ENCODE measurements at places on chromosomes 4 and X.

- no peak for DNase-seq
These were observed 35.9 kb downstream of the FAM13A start for GRCh38 chr4:89021062-89021461.

DNA sequence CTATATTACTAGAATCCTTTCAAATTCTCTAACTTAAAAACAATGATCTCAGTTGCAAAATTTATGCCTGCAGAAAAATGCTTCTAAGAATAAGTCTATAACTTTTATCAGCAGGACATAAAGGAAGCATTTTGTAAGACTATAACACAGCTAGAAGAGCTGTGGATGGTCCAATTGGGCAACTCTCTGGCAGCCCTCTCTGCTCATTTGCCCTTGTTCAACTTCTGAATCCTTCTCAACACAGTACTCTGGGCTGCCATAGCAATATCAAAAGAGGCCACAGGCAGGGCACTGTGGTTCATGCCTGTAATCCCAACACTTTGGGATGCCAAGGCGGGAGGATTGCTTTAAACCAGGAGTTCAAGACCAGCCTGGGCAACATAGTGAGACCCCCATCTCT, 88.5 kb downstream of the MID1 start:
- no peak for DNase-seq

DNA sequence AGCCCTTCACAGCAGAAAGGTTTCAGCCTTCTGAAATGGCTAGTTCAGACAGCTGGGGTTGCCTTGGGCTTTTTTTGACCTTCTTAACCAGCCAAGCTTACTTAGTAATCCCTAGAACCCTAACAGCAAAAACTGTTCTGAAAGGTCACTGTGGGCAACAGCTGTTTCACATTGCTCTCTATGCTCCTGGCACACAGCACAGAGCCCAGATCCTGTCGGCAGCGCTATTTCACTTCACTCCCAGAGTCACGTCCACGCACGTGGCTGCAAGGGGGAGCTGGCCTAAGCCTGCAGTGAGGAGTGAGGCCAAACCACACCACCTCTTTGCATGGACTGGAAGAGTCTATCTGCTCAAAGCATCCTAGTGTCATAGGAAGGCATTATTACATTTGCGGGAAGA, 32.0 kb upstream of the STS start:
- DNase-seq: peak; percentile 49

DNA sequence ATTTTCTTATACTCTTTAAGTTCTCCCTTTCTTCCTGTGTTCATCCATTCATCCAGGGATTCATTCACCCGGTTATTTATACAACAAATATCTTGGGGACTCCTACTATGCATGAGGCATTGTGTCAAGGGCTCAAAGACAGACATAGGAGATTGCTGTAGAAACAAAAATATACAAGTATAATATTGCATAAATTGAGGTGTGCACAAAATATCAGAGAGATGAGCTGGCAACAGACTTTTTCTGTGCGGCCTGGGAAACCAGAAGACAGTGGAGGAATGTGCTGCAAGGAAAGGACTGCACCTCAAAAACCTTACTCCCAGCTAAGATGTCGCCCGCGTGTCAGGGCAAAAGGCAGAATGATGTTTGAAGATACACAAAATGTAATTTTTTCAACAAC, 9.6 kb downstream of the OTOP1 start:
- DNase-seq: no peak

DNA sequence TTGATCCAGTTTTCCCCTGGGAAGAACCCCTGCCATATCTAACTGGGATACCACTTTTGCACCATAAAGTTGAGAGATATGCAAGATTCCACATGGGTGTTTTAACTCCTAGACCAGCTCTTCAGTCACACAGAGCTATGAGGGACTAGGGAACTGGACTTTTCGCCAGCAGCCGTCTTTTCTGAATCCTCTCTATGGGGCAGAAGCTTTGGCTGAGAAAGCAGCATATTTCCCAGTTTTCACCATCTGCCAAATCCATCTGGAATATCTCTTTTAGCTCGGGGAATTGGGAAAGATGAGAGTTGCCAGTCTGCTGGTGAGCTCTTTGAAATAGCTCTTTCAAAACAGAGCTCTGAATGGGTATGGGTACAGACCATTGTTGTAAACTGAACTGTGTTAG, 20.9 kb downstream of the APOOL start:
- DNase-seq: no peak

- no peak for DNase-seq
These were observed 432.3 kb upstream of the HS3ST1 start for GRCh38 chr4:11860996-11861395.

DNA sequence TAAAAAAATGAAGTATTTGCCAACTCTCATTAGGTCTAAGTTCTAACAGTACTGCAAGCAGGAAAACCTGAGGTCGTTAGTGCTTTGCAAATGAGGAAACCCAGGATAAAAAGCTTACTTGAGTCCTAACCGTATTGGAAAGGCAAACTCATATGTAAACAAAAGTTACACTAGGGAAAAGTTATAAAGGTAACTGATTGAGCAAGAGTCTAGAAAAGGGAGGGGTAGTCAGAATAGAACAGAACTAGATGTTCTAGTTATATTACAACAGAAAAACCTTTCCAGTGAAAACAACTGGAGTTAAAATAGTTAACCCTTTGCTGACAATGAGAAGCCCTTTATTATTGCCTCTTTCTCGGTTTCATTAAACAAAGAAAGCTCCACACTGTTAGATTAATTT, 66.4 kb upstream of the MAOA start:
- no peak for DNase-seq

- DNase-seq: no peak
These were observed 77.6 kb downstream of the RASL11B start for GRCh38 chr4:52939739-52940138.

DNA sequence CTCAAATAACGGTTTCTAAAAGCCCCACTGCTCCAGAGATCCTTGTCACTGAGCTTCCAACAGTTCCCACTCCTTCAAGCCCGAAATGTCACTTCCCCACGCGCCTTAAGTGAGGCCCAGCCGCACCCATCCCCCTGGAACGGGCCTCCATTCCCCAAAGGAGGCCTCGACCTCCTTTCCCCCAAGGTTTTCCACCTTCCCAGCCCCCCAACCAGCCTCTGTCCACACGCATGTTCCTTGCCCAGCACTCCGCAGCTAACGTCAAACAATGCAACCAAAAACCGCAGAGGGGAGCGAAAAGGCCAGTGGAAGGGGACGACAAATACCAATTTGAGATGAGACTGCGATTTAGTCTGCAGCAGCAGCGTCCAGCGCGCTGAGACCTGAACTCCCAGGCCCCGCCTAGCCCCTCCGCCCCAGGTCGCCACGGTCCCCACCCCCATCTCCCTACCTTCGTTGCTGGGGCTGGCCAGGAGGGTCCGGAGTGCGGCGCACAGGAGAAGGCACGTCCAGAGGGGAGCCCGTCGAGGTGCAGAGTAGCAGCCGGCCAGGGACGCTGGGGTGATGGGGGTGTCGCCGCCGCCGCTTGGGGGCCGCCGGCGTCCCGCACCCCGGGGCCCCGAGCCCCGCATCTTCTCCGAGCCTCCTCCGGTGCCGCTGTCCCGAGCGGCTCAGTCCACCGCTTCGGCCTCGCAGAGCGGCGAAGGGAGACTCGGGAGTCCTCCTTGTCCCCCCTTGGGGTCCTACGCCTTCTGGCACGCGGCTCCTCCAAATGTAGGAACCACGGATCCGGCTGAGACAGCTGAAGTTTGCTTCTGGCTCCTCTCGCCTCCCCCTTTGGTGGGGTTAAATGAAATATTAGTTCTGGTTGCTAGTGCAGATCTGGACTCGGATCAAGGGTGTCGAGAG, 924 bp downstream of the EPHA5 start:
- DNase-seq: peak; percentile 33

- no peak for DNase-seq
These were observed 78.2 kb upstream of the GUCY1A1 start for GRCh38 chr4:155588437-155588836.

DNA sequence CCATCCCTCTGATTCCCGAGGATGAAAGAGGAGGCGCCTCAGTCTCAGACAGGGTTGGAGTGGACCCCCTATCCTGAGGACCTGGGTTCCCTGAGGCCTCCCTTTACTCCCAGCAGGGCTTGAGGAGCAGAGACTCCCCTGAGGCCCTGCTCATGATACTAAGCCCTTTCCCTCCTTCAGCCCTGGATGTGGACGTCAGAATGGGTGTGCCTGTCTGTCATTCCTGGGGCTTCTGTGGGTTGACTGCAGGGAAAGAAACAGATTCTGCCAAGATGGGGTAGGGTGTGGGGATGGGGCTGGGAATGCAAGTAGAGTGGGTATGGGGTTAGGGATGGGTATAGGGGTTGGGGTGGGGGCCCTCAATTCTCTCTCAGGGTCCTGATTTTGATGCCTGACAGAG, 21.1 kb downstream of the MAGEA10 start:
- no peak for DNase-seq

DNA sequence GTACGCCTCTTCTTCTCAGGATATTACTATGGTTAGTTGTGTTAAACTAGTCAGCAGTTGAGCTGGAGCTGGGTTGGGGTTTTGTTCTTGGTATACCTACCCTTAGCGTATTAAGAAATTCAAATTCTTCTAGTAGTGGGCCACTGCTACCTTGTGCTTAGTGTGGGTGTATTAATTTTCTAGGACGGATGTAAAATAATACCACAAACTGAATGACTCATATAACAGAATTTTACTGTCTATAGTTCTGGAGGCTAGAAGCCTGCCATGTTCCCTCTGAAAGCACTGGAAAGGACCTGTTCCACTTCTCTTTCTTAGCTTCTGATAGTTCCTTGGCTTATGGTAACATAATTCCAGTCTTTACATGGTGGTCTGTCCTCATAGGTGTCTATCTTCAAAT, 1274.7 kb downstream of the ADGRL3 start:
- DNase-seq: no peak

GRCh38 chr4:172851534-172851933, 317.1 kb upstream of the GALNT7 start:
- DNase-seq: no peak

DNA sequence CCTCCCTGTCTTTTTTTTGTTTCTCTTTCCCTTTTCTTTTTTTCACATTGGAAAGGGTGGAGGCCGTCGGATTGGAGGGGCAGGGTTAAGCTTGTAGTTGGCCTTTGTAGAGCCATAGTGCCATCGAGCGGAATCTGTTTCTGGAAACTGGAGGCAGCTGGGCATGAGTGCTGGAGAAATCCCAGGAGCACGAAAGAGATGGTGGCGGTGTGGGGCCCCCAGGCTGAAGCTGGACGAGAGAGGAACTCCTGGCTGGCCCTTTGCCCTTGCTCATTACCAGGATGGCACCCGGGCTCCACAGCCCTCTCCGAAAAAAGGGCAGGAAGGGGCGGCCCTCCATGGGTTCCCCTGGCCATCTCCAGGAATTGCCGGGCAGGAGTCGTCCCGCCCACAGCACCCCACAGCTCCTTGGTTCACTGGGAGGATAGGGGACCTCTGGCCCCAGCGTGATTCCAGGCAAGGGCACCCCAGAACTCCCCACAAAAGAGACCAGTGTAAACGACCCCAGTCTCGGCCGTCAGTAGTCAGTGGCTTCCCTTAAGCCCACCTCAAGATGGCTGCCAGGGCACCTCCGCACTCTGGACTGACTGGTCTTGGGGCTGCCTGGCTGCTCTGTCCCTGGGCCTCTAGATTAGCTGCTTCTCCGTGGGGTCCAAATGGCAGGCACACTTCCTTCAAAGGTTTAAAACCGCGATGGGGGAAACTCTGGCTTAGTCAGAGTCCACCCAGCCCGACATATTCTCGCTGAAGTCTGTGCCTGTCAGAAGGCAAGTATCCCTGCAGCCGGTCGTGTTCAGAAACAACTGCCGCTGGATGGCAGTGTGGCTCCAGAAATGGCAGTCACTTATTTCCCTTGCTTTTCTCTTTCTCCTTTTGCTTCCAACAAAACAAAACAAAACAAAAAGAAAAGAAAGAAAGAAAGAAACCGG, 74.1 kb downstream of the NBDY start:
- peak; percentile 72 for DNase-seq

DNA sequence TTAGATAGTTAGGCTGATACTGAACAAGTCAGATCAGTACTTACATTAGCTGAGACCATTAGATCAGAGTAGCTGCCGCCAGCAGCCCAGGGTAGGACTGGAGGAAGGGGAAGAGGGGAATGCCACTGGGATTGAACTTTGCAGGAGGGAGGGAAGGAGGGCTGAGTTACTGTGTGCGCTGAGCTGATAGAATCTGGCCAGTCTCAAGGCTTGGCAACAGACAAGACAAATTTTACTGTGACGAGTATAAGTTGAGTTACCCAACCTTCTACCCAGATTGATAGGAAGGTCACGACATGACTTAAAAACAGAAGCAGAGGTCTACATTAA, 372.1 kb downstream of the OPHN1 start:
- DNase-seq: no peak

DNA sequence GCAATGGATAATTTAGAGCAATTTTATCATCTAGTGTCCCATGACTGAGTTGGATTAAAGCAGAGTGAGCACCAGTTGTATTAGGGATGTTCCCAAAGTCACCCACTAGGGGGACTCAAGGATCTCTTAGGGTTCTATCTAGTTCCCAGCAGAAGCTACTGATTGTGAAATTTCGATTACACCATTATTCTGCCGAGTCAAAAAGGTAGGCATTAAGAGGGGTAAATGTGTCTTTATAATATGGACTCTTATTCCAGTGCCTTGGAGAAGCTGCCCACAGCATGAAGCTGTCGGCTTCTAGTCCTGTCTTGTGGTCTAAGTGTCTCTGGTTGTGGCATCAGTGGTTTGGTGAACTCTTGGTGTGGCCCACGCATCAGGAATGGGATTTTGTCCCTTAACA, 53.3 kb downstream of the RGS12 start:
- DNase-seq: peak; percentile 47

GRCh38 chr4:22869235-22869634, 176.5 kb downstream of the GBA3 start:
- DNase-seq: no peak

DNA sequence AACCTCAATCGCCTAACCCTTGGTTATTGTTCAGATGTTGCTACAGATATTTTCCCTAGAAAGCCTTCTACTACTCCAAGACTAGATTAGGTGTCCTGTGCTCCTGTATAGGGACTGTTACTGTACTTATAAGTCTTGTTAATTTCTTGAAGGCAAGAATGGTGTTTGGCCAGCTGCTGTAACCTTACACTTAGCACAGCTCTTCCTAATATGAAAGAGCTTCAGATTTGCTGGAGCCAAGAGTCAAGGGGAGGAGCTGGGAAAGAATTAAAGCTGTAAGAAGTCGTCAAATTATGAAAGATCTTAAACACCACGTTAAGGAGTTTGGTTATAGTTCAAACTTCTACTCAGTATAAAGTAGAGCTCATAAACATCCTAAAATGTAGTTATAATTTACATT, 245.9 kb upstream of the TLL1 start:
- DNase-seq: no peak

GRCh38 chrX:1144293-1144692, 68.2 kb downstream of the CRLF2 start:
- no peak for DNase-seq

GRCh38 chr4:148852092-148852699, 410.0 kb upstream of the NR3C2 start:
- DNase-seq: no peak

DNA sequence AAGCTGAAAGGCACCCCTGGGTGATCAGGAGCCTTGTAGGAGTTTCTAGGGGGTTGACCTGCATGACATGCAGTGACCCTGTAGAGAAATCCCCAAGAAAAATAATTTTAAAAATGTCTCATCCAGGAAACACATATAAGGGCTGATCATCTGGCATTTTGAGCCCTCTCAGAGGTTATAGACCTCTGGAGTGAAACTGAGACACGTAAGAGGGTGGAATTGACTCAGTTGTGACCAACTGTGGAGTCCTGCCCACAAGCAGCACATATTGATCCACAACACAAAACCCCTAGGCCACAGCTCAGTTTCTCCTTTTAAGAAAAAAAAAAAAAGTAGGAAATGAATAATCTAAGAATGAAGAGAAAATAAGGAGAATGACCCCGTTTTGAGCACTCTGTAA, 32.5 kb upstream of the MTMR8 start:
- no peak for DNase-seq
